Activated CD8-positive, alpha-beta memory T cell treated with anti-CD3 and anti-CD28 coated beads for 4 hours (primary cell): ENCODE measurements at places on chromosomes 3 and 15.

GRCh38 chr3:190853464-190853863 lies 9.0 kb downstream of the GMNC start:
- DNase-seq, result no peak

- no peak for DNase-seq
Measured at GRCh38 chr3:150410311-150411105, 2.4 kb downstream of the TSC22D2 start.

GRCh38 chr15:31993062-31993461 lies 37.3 kb upstream of the CHRNA7 start:
- DNase-seq, result no peak

- DNase-seq, result no peak
Measured at GRCh38 chr3:72310419-72311380, 525.8 kb upstream of the PROK2 start.

DNA sequence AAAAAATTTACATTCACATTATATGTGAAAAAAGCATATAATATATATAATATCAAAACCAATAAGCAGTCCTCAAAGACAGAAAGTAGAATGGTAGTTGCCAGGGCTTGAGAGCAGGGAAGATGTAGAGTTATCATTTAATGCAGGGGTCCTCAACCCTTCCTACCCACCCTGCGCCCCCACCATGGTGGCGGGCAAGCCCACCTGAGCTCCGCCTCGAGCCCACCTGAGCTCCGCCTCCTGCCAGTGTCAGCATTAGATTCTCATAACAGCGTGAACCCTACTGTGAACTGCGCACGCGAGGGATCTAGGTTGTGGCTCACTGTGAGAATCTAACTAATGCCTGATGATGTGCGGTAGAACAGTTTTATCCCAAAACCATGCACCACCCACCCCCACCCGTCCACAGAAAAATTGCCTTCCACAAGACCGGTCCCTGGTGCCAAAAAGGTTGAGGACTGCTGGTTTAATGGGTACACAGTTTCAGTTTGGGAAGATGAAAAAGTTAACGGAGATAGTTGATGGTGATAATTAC lies 3.0 kb downstream of the TRIM59 start:
- DNase-seq, result no peak

DNA sequence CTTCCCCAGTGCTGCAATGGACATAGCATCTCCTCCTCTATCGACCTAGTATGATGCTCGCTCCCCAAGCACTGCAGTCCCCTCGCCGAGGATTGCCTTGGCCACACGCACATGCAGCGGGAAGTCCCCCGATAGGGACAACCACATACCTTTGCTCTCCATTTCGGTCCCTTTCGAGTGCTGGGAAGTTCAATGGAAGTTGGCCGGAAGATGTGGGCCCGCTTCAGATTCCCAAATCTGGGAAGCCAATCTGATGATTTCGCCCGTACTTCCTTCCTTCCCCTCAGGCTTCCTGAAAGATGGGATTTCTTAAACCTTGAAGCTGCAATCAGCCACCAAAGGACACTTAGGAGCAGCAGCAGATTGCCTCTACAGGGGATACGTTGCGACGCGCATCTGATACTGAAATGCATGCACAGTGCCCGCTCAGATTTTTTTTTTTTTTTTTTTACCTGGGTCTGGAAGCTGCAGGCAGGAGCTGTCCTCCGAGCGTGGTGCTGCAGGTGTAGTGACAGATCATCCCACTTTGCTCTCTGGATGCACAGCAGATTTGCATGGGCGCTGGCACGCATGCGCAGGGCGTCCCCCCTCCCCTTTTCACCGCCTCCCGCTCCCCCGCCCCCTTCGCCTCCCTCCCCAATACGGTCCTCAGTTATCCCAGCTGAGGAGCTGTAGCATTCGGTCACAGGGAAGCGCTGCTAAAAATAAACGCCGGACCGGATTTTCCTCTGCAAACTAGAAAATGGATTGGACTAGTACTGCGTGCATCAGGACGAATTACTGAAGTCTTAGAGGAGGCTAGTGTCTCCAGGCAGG lies at the start of gene FGF12:
Gene FGF12 (minus strand): TSS at position 510 of the 816 bp plus-strand sequence.
- DNase-seq, result no peak

DNA sequence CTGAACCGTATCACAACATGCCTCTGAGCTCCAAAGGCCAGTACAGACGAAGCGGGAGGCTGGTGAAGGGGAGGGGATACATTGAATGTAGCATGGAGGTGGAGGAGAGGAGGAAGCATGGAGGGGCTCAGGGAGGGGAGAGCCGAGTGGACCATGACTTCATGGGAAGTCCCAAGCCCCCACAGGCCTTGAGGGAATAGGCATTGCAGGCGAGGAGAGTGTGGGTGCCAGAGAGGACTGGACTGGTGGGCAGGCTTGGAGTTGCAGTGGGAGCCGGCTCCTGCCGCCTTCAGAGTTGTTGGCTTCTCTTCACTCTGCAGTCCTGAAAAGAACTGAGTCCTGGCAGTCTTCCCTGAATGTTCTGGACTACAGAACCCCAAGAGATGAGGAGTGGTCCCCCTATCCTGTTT lies 3.3 kb upstream of the RNU6-1 start:
- no peak for DNase-seq

DNA sequence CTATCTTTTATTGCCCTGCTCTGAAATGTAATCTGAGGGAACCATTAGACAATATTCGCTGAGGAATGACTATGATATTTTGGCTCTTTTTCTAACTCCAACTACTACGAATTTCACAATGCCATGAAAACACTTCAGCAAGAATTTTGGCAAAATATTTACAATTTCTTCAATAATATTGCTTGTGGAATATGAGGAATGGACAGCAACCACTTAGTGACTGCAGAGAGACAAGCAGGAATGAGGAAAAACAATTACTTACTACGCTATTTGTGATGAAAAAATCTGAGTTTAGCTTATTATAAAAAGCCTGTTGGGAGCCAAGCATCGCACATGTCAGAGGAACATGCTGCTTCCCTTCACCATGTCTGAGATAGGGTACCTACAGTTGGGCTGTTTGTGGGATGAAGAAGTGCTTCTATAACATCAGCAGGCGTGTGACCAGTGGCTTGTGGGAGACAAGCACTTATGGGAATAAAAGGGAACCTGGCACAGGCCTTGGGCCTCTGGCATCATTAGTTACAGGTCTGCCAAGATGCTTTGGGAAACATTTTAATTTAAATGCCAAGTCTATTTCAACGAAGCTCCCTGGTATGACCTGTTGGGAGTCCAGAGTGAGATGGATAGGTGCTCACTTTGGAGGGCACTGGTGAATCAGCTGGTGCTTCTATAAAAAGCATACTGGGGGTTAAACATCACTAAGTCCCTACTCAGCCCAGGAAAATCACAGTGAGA lies 2.7 kb upstream of the PLCL2 start:
- no peak for DNase-seq
